ENCODE measurements at places on chromosomes 4 and X.

GRCh38 chr4:21856754-21857153 lies 91.8 kb downstream of the KCNIP4 start:
- no peak for DNase-seq

DNA sequence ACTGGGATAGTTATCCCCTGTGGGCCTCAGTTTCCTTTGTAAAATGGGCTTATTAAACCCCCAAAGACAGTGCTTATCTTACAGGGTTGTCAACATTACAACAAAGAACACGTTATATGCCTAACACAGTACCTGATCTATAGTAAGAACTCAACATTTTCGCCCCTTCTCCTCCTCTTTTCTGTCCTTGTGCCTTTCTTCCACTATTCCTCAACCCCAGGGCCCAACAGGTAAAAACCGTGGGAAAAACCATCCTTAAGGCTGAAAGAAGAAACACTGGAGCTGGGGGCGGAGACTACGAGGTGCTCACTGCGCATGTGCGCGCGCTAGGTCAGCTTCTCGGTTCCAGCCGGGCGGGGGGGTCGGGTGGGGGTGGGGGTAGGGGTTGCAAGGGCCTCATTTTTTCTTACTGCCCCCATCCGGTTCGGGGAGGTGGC lies 426 bp upstream of the XIAP start:
- DNase-seq = no peak

DNA sequence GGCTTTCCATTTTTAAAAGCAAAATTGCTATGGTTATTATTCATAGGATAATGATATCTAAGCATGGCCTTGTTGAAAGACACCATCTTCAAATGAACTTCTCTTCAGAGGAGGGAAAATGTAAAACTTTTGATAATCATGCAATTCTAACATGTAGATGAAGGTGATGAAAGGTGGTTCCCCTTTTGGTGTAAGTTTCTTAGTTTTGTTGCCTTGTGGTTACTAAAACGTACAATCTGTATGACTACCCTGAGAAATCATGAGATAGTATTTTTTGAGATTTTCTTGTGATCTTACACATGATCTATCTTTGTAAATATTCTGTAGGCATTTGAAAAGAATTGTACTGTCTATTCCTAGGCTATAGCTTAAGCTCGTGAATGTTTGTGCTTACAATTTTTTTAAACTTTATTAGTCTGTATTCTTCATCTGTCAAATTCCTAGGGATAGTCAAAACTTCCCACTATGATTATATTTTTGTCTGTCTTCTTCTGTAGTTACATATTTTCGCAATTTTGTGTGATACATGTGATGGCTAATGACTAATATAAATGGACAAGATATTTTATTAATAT lies 47.5 kb downstream of the PTPN13 start:
- no peak for DNase-seq

DNA sequence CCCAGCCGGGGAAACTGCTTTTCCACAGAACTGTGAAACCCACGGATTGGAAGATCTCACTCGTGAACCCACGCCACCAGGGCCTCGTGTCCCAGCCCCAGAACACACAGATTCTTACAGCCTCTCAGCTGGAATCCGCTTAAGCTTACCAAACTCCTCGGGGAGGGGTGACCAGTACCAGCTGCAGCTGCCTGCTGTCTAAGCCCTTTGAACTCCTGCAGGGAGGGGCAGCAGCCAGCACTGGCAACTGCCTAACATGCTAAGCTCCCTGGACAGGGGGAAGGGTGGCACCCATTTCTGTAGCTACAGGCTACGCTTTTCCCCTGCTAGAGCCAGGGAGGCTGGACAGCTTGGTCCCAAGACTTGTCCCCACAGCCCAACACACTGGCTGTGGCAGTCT lies 38.4 kb downstream of the TBL1X start:
- DNase-seq = no peak

DNA sequence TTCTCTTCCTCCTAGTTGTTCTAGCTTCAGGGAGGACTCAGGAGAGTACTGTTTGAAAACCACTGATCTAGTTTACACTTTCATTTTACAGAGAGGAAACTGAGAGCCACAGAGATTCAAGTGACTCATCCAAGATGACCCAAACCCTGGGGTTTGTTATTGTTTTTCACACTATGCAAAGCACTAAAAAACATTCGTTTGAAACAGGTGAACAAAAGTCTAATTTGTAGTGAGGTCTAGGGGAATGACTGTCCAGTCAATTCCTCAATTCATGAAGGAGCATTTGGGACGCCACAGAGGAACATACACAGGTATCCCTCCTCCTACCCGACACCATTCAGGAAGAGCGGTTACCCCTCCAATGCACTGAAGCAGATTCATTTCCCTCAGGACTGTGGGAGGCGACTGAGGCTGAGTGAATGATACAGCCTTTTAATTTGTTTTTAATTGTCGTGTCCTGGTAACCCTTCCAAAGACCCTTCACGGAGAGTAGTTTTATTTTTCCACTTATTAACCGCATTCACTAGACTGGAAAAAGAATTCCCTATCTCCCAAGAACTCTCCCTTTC lies 30.3 kb downstream of the TLR10 start:
- no peak for DNase-seq

GRCh38 chr4:123806056-123806455 lies 409.5 kb downstream of the SPRY1 start:
- no peak for DNase-seq

DNA sequence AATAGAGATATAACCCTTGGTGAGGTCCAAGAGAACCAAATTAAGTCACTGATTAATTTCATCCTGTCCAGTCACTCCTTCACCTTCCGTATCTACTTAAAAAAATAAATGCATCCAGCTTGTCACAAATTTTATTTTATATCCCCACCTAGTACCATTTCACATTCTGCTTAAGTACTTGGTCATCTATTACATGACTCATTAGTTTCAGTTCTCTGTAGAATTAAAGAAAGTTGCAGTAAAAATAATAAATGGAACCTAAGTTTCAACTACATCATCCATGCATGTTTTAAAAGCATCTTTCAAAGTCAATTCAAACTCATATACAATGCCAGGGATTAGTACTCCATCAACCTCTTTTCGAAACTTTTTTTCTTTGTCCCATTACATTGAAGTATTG lies 130.2 kb downstream of the SH2D1A start:
- DNase-seq = no peak

DNA sequence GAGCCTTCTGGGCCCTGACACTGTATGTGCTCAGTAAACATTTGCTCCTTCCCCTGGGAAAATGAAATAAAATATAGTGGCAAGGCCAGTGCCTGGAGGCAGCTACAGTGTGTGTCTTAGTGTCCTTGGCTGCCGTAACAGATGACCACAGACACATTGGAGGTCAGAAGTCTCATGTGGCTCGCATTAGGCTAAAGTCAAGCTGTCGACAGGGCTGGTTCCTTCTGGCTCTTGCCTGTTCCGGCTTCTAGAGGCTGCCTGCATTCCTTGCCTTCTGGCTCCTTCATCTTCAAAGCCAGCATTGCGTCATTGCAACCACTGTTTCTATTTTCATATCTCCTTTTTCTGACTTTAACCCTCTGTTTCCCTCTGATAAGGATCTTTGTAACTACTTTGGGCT lies 83.6 kb upstream of the STX18 start:
- DNase-seq = no peak

- no peak for DNase-seq
Measured at GRCh38 chr4:13126976-13127910, 356.9 kb downstream of the RAB28 start.

GRCh38 chr4:88819818-88820697 lies 122.4 kb upstream of the NAP1L5 start:
- DNase-seq = no peak

GRCh38 chr4:31598639-31599038 lies 878.5 kb downstream of the PCDH7 start:
- no peak for DNase-seq

- DNase-seq = no peak
Measured at GRCh38 chrX:128759177-128759576, 707.0 kb upstream of the ACTRT1 start.

DNA sequence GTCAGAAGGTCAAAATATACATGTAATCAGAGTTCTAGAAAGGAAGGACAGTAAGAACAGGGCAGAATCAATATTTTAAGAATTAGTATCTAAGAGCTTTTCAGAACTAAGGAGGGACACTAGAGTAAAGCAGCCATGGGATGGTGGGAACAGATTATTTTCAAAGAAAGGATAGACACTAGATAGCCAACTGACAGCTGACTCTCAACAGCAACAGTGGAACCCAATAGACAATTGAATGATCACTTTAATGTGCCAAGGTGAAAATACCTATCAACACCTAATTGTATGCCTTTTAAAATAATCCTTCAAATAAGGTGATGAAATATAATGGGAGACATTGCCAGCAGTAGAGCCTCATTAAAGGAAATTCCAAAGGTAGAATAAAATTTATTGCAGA lies 26.5 kb upstream of the CCDC160 start:
- no peak for DNase-seq

DNA sequence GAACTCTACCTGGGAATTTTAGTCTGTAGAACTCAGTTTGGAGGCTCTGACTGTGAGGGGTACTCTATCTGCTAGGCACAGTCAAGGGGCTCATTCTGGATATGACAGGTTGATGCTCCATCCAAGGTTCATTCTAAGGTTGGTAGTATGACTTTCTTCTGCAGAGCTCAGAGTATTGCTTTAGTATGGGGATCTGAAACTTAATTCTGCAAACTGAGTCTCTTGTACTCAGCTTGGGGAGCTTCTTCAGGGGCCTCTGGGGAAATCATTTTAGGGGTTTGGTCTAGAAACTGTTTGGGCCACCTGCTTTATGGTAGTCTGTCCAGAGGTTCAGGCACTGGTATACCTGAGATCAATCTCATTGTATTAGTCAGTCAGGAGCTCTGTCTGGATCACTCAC lies 9.7 kb upstream of the TSR2 start:
- DNase-seq = no peak

All from left renal pelvis (tissue), 4 donors.